CD8-positive, alpha-beta memory T cell (primary cell): ENCODE measurements at places on chromosomes 1 and 21.

DNA sequence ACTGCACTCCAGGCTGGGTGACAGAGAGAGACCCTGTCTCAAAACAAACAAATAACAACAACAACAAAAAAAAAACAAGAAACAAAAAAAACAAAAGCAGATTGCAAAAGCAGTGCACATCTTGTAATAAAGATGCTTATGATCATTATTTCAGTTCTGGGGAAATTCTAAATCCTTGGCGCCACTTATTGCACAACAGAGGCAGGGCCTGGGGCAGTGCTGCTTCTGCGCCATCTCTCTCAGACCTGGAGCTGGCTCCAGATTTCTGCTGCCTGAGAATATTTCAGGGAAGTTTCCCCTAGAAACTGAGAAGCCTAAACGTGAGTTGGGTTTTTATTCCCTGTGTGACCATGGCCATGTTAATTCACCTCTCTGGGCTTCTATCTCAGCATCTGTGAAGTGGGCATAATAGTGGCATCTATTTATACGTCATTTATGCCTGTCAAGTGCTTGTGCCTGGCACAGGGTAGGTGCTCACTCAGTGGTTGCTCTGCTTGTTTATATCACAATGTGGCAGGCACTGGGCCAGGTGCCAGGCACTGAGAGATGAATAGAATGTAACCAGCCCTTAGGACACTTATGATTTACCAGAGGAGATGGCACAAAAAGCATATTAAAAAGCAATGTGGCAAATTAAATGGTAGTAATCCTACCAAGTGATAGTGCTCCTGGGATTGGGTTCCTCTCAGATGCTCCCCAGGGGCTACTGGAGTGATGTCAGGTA lies 67.9 kb downstream of the MDM4 start:
- DNase-seq = no peak

DNA sequence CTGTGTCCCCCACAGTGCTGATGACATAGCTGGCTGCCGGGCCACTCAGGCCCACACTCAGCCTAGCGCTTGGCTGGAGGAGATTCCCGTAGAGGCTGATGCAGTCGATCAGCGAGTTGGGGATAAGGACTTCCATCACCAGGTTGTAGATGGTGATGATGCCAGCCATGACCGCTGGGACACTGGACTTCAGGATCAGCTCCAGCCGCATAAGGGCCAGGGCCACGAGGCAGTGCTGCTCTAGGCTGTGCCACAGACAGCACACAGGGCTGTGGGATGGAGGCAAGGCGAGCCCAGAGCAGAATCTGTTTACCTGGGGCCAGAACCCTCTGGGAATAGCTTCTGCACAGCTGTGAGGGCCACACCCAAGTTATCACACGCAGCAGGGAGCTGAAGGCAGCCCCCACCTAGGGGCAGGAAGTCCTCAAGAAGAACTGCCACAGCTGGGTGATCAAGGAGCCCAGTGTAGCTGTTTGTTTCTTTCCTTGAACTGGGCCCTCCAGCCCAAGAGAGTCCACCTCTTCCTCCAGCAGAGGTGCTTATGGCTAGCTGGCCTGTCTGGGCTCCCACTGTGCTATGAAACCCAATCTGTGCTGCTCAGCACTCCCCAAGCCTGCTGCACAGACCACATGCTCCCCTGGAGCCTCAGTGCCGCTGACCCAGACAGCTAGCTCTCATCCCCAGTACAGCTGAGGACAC lies 6.2 kb downstream of the SLC2A1 start:
- DNase-seq = no peak

DNA sequence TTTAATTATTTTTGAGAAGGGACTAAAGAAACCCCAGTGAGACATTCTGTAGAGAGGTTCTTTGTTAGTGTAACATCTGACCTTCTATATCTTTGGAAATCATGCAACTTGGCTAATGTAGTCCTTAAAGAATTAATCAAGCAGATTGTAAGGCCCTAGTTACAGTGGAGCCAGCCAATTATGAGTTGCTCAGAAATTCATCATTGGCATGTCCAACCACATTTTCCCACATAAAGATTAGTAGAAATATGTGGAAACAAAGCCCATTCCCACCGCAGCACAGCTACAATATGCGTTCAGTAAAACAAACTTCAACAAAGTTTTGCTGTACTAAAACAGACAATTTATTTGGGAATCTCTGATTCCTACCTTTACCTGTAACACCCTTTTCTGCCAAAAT lies 27.8 kb downstream of the WNT2B start:
- no peak for DNase-seq

DNA sequence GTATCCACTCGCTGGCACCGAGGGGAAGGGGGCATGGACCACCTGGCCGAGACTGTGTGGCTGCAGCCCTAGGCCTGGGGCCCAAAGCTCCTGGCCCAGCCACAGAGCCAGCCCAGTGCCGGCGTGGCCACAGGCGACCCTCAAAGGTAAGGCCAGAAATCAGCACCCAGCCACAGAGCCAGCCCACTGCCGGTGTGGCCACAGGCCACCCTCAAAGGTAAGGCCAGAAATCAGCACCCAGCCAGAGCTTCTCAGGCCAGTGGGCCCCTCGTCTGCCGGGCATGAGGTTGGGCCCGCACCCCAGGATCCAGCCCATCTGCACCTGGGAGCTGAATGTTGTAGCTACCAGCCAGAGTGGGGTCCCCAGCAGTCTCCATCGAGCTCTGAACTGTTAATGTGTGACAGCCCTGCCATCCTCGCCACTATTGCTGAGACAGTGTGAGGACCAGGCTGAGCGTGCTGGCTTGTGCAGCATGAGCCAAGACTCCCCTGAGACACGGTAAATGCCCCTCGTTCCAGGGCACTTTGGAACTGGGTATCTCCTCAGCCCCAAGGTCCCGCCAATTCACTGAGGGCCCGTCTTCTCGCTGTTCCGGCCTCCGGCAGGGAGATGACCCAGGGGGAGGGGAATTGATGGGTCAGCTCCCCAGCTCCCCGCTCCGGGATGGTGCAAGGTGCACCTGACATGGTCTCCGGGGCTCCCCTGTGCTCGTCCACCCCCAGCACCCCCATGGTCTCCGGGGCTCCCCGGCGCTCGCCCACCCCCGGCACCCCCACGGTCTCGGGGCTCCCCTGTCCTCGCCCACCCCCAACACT lies 4.7 kb upstream of the FTCD start:
- no peak for DNase-seq

- DNase-seq = no peak
These were observed 45.2 kb downstream of the NENF start for GRCh38 chr1:212477680-212478466.

DNA sequence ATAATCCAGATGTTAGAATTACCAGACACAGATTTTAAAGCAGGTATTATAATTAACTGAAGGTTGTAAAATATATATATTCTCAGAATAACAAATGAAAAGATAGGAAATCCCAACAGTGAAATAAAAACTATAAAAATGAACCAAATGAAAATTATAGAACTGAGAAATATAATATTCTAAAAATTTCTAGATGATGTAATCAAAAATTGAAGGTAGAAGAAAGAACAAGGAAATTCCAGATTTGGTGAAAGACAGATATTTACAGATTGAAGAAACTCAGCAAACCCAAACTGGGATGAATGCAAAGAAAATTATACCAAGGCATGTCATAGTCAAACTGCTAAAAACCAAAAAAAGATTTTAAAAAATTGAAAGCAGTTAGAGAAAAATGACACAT lies 729.4 kb downstream of the MATN1 start:
- no peak for DNase-seq

DNA sequence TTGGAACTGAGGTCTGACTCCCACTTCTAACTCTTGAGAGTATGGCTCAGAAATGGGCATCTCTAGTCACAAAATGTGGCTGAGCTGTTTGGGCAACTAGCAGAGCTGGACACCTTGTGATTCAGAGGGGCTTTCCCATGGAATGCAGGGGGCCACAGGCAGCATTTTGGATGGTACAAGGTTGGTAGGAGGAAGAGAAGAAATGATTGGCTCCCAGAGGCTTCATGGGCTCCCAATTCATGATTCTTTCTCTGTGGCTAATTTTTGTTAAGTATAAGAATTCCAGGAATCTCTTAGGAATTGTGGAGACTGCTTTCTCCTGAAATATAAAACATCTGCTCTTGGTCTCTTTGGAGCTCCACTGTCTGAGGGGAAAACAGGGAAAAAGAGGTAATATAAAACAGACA lies 49.7 kb downstream of the PBX1 start:
- no peak for DNase-seq

- DNase-seq = no peak
These were observed 962 bp upstream of the MAN1C1 start for GRCh38 chr1:25615563-25616094.
